ENCODE measurements at places on chromosomes 11 and 22. TPM values are rescaled to one million over a fixed set of nuclear protein-coding genes. Genes with fewer than 3 reads are reported as not detected.
A peak's percentile ranks its signal among the peaks of the same experiment; 100 is the strongest.

DNA sequence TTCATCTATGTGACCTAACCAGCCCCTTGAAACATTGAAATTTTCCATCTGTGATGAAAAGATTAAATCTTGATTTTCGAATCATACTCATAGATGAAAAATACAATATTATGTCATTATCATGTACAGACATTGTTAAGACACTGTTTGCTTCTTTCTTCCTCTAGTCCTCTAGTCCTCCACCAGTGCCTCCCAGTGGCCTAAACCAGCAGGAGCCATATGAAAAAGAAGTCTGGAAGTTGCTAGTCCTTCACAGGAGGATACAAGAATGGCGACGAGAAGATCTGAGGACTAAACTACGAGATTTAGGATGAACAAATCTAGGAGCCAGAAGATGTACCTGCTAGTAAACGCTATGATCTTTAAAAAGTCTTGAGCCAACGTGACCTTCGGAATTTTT, 134.1 kb downstream of the SLC17A6 start:
- no peak overlapping the region for H3K27ac ChIP-seq
- H3K27me3 ChIP-seq = no peaks in the 10 kb centered on the region
- H3K36me3 ChIP-seq = no peaks in the 10 kb centered on the region
- no peak overlapping the region for H3K4me3 ChIP-seq
- no peaks in the 10 kb centered on the region for H3K4me1 ChIP-seq

GRCh38 chr11:69639831-69640230, 1.1 kb upstream of the CCND1 start:
- H3K36me3 ChIP-seq = peaks cover 14% of the 10 kb centered on the region
- peaks cover 4% of the 10 kb centered on the region for H3K4me1 ChIP-seq
- DNase-seq = no peak
- peaks cover 14% of the 10 kb centered on the region for H3K27me3 ChIP-seq

- no peak overlapping the region for H3K27ac ChIP-seq
- H3K4me3 ChIP-seq = no peak overlapping the region
- DNase-seq = no peak
- no peaks in the 10 kb centered on the region for H3K36me3 ChIP-seq
Observed at GRCh38 chr11:114326776-114327175, 30.6 kb downstream of the NNMT start.

The CD3G gene
- not detected for total RNA-seq

GRCh38 chr11:30342736-30343166, 19.8 kb downstream of the ARL14EP start:
- no peaks in the 10 kb centered on the region for H3K36me3 ChIP-seq
- no peak for DNase-seq
- no peaks in the 10 kb centered on the region for H3K27me3 ChIP-seq
- no peak overlapping the region for H3K27ac ChIP-seq
- no peaks in the 10 kb centered on the region for H3K4me1 ChIP-seq
- H3K4me3 ChIP-seq = no peak overlapping the region

- DNase-seq = no peak
- H3K27me3 ChIP-seq = no peaks in the 10 kb centered on the region
- no peak overlapping the region for H3K27ac ChIP-seq
- H3K4me1 ChIP-seq = no peaks in the 10 kb centered on the region
Observed at GRCh38 chr11:134573857-134574256, 161.8 kb upstream of the B3GAT1 start.

DNA sequence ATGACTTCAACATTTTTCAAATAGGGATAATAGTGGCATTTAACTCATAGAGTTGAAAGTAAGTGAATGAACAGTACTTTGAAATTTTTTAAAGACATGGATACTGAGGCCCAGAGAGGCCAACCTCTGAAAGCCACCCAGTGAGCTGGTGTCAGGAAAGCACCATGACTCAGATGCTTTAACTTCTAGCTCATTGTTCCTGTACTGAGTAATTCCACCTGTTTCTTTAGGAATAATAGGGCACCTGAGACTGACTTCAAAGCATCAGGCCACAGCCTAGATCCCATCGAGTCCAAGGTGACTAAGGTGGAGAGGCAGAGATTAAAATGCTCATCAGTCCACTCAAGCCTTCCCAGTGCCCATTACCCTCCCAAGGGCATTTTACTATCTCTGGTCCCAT, 491.8 kb upstream of the TENM4 start:
- H3K4me3 ChIP-seq = no peak overlapping the region
- no peak for DNase-seq
- H3K4me1 ChIP-seq = no peaks in the 10 kb centered on the region
- no peak overlapping the region for H3K27ac ChIP-seq
- no peaks in the 10 kb centered on the region for H3K27me3 ChIP-seq
- H3K36me3 ChIP-seq = no peaks in the 10 kb centered on the region

The TP53AIP1 gene
- not detected for total RNA-seq

The WBP2NL gene
- total RNA-seq = not detected

The RCN1 gene
- 119 TPM for total RNA-seq

The GGT5 gene
- total RNA-seq = not detected

The KCTD14 gene
- 21.6 TPM for total RNA-seq

- H3K36me3 ChIP-seq = no peaks in the 10 kb centered on the region
- H3K27me3 ChIP-seq = no peaks in the 10 kb centered on the region
- H3K4me1 ChIP-seq = no peaks in the 10 kb centered on the region
- H3K4me3 ChIP-seq = no peak overlapping the region
- H3K27ac ChIP-seq = no peak overlapping the region
Observed at GRCh38 chr11:97865424-97866012, 1155.2 kb upstream of the CNTN5 start.

The CCDC15 gene
- total RNA-seq = 3.1 TPM

DNA sequence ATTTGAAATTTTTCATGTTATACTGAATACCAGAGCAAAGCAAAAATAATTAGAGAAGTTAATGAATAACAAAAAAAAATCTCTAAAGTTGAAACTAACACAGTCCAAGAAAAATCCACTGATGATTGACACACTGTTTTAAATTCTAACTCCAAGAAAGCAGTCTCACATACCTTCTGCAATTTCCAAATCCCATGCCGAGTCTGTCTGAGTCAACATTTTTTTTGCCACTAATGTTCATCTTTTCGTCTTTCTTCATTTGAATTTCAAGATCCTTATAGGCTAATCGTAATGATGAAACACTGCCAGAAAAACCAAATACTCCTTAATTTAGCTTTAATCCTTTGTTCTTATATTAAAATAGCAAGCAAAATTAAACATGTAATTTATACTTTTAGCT, 39.5 kb downstream of the ARFGAP3 start:
- no peaks in the 10 kb centered on the region for H3K4me1 ChIP-seq
- no peak for DNase-seq
- no peak overlapping the region for H3K4me3 ChIP-seq
- H3K36me3 ChIP-seq = no peaks in the 10 kb centered on the region
- no peaks in the 10 kb centered on the region for H3K27me3 ChIP-seq

- H3K4me1 ChIP-seq = peaks cover 5% of the 10 kb centered on the region
- no peaks in the 10 kb centered on the region for H3K36me3 ChIP-seq
- H3K4me3 ChIP-seq = no peak overlapping the region
- peak; percentile 89 for DNase-seq
- H3K27me3 ChIP-seq = no peaks in the 10 kb centered on the region
Observed at GRCh38 chr11:31887180-31887579, 76.1 kb upstream of the PAX6 start.

DNA sequence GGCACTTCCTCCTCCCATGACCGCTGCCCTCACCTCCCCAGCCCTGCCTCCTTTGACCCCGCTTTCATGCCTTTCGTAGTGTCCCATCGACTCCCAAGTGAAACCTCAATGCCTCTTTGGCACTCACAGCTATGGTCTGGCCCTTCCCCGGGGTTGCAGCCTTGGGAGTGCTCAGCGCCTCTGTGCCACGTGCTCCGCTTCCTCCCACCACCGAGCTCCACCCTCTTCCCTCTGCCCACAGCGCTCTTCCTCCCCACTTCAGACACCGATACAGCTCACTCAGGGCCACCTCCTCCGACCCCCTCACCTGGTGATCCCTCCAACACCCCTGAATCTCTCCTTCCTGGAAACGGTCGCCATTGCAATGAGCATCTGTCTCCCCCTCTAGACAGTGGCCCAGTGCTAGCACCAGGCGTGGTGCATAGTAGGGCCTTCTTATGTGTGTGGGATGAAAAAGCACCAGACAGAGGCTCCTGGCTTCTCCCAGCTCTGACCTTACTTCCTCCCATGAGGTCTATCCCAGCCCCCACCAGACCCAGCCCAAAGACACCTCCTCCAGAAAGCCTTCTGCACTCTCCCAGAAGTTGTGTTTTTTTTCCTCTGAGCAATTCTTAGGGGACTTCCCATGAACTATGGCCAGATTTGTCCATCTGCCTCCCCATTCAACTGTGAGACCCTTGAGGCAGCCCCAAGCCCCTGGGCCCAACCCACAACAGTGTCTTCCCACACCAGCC, 16.4 kb upstream of the SCGB1A1 start:
- DNase-seq = no peak
- H3K36me3 ChIP-seq = no peaks in the 10 kb centered on the region
- no peaks in the 10 kb centered on the region for H3K27me3 ChIP-seq
- H3K4me1 ChIP-seq = no peaks in the 10 kb centered on the region
- no peak overlapping the region for H3K4me3 ChIP-seq

GRCh38 chr11:130145311-130145812, 14.2 kb upstream of the ST14 start:
- peak overlapping the region; percentile 69 for H3K27ac ChIP-seq
- DNase-seq = no peak
- peaks cover 24% of the 10 kb centered on the region for H3K36me3 ChIP-seq
- no peaks in the 10 kb centered on the region for H3K27me3 ChIP-seq
- peaks cover 6% of the 10 kb centered on the region for H3K4me1 ChIP-seq

GRCh38 chr11:132028380-132029240, 658.2 kb downstream of the NTM start:
- H3K36me3 ChIP-seq = no peaks in the 10 kb centered on the region
- H3K4me1 ChIP-seq = peaks cover 2% of the 10 kb centered on the region
- H3K27ac ChIP-seq = no peak overlapping the region
- no peak overlapping the region for H3K4me3 ChIP-seq

The MSANTD4 gene
- total RNA-seq = 21.9 TPM

The OR9G1 gene
- not detected for total RNA-seq

The IGSF9B gene
- total RNA-seq = 42.3 TPM

GRCh38 chr11:77524539-77524938, 50.6 kb upstream of the PAK1 start:
- no peaks in the 10 kb centered on the region for H3K4me1 ChIP-seq
- no peaks in the 10 kb centered on the region for H3K27me3 ChIP-seq
- no peak for DNase-seq
- no peak overlapping the region for H3K27ac ChIP-seq
- H3K36me3 ChIP-seq = no peaks in the 10 kb centered on the region
- no peak overlapping the region for H3K4me3 ChIP-seq

The UBE2L6 gene
- total RNA-seq = 67.8 TPM

The POU2AF3 gene
- 1.6 TPM for total RNA-seq

- no peak overlapping the region for H3K4me3 ChIP-seq
- H3K27me3 ChIP-seq = peaks cover 2% of the 10 kb centered on the region
- no peak for DNase-seq
- no peaks in the 10 kb centered on the region for H3K4me1 ChIP-seq
Observed at GRCh38 chr11:134367781-134368180, 36.0 kb downstream of the GLB1L2 start.

The OR2AT4 gene
- total RNA-seq = not detected

The CALCA gene
- 0.61 TPM for total RNA-seq

DNA sequence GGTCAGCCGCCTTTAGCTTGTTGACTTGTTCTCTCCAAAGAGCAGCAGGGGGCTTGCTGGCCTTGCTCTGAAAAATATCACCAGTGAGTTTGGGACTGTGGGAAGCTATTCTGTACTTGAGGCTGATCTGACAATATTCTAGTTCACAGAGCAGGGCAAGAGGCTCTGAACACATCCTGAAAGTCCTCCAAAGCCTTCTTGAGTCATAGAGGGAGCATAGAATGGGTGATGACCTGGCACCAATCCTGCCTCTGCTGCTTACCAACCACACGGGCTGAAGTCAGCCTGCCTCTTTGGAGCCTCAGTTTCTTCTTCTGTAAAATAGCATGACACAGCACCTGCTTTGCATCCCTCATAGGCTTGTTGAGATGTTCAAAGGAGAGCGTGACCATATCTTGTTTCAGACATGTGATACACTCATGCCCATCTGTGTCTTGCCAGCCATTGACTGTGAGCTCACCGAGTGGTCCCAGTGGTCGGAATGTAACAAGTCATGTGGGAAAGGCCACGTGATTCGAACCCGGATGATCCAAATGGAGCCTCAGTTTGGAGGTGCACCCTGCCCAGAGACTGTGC, 96.6 kb downstream of the RRAS2 start:
- no peak overlapping the region for H3K27ac ChIP-seq
- H3K27me3 ChIP-seq = peaks cover 2% of the 10 kb centered on the region
- H3K36me3 ChIP-seq = no peaks in the 10 kb centered on the region
- DNase-seq = peak; percentile 46

DNA sequence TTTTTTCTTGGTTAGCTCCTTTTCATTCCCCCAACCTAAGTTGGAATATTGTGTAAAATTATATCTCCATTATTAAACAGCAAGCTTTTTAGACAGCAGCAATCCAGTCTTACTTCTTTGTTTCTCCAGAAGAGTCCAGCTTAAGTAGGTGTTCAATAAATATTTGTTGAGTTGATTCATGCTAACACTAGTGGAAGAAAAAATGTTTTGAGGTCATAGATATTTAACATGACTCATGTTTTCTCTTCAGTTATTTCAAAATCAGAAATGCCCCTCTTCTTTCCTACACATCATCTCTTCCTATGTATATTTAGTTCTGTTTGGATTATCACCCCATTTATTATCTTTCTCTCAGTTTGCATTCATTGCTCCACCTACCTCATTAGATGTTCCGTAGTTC, 20.3 kb downstream of the CCDC83 start:
- no peaks in the 10 kb centered on the region for H3K36me3 ChIP-seq
- no peaks in the 10 kb centered on the region for H3K4me1 ChIP-seq
- no peak for DNase-seq
- H3K4me3 ChIP-seq = no peak overlapping the region
- H3K27me3 ChIP-seq = no peaks in the 10 kb centered on the region
